ENCODE measurements at places on chromosomes 4 and X.

DNA sequence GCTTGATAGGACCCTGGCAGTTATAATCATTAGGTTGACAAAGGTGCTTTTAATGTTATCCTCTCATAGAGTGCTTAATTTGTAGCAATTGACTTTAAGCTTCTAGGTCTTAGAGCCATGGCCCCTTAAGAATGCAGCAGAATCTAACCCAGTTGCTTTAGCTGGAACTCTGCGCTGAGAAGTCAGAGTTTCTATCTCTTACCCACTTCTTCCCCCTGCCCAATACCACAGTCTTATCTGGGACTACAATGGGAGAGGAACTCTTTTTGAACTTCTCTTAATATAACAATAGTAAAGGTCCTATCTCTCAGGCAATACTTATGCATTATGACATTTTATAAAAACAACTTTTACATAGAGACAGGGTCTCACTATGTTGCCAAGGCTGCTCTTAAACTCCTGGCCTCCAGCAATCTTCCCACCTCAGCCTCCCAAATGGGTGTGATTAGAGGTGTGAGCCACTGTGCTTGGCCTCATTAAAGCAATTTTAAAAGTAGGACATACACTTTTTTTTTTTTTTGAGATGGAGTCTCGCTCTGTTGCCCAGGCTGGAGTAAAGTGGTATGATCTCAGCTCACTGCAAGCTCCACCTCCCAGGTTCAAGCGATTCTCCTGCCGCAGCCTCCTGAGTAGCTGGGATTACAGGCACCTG lies 1.8 kb downstream of the TLR10 start:
- no peak for DNase-seq

DNA sequence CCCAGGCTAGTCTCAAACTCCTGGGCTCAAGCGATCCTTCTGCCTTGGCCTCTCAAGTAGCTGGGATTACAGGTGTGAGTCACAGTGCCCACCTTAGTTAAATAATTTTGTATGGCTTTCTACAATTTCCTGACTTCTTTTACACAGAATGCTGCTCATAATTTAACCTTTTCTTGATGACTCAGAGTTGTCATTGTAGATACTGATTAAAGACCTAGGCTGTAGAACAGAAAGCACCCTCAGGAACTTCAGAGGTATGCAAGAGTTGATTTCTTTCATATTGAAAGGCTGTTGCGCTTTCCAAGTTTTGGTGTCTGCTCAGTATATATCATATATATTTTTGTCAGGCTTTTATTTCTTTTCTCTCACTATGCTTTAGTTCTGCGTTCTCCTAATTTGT lies 21.1 kb upstream of the GPR34 start:
- DNase-seq = no peak

DNA sequence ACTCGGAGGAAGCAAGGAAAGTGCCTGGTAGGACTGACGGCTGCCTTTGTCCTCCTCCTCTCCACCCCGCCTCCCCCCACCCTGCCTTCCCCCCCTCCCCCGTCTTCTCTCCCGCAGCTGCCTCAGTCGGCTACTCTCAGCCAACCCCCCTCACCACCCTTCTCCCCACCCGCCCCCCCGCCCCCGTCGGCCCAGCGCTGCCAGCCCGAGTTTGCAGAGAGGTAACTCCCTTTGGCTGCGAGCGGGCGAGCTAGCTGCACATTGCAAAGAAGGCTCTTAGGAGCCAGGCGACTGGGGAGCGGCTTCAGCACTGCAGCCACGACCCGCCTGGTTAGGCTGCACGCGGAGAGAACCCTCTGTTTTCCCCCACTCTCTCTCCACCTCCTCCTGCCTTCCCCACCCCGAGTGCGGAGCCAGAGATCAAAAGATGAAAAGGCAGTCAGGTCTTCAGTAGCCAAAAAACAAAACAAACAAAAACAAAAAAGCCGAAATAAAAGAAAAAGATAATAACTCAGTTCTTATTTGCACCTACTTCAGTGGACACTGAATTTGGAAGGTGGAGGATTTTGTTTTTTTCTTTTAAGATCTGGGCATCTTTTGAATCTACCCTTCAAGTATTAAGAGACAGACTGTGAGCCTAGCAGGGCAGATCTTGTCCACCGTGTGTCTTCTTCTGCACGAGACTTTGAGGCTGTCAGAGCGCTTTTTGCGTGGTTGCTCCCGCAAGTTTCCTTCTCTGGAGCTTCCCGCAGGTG lies 637 bp downstream of the AR start:
- no peak for DNase-seq

- no peak for DNase-seq
These were observed 16.9 kb downstream of the PLAC1 start for GRCh38 chrX:134641346-134641745.

- no peak for DNase-seq
These were observed 95.0 kb downstream of the RAPGEF2 start for GRCh38 chr4:159197885-159198269.

Data from activated CD4-positive, alpha-beta T cell treated with anti-CD3 and anti-CD28 coated beads for 4 hours (primary cell).